Stimulated activated CD8-positive, alpha-beta memory T cell treated with anti-CD3 and anti-CD28 coated beads, Interleukin-15, amount 100 ng/mL, for 48 hours (primary cell): ENCODE measurements at places on chromosomes 7 and 10.

DNA sequence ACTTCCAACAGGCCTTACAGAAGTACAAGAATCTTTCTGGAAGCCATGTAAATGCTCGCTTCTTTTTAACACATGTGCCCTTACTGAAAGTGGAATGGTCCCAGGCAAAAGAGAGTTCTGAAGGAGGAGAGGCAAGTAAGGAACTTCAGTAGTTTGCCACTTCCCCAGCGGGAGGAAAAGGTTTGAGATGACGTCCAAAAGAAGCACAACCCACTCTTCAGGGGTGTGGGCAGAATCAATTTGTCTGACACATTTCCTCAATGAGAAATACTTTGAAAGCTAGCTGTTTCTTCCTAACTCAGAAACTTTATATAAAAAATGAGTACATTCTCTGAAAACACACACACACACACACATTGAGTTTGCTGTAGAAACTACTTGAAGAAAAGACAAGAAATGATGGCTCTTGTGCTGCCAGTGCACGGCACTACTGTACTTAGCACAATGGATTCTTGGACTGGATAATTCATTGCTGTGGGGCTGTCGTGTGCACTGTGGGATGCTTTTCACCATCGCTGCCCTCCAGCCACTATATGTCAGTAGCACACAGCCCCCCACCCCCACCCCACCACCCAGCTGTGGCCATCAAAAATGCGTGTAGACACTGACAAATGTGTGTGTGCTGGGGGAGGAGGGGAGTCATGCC is 183.0 kb downstream of the SRPK2 start:
- peak; percentile 11 for DNase-seq

DNA sequence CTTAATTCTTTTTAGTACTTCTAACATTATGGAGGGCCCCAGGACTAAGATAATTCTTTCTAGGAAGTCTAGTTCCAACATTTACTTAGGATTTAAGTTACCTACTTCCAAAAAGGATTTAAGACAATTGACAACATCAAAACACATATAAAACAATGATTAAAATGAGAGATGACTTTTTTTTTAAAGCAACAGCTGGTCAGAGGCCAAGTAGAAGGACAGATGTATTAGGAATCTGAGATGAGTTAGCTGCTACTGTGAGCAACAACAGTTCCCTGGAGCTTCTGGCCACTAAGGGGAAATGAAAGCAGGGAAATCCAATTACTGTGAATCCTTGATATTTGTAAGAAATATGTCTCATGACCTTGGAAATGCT is 222.3 kb downstream of the PHTF2 start:
- DNase-seq: no peak

DNA sequence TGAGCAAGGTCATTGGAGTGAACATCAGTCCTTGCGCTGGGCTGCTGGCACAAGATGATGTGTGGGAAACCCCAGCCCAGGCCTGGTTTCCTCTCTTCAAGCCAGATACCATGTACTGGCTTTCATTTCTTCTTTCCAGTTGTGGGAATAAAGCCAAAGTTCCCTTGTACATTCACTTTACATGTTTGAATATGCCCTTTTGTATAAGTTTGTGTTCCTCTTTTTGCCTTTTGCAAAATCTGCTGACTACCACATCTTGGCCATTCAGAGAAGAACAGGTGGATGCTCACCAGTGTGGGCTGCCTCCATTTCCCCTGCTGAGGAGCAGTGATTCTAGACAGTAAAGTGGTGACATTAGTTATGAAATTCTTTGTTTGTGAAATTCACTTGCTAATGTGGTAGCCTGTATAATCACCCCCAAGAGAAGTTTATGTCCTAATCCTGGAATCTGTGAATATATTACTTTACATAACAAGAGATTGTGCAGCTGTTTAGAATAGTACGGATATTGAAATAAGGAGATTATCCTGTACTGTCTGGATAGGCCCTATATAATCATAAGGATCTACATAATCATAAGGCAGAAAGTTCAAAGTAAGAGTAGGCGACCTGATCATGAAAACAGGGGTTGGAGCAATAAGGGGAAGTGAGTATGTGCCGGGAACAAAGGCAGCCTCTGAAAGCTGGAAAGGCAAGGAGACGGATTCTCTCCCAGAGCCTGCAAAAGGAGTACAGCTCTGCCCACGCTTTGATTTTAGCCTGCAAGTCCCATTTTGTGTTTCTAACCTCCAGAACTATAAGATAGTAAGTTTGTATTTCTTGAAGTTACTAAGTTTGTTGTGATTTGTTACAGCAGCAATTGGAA is 18.8 kb upstream of the AOAH start:
- no peak for DNase-seq

- no peak for DNase-seq
Measured at GRCh38 chr7:107564553-107565298, 955 bp downstream of the DUS4L start.

DNA sequence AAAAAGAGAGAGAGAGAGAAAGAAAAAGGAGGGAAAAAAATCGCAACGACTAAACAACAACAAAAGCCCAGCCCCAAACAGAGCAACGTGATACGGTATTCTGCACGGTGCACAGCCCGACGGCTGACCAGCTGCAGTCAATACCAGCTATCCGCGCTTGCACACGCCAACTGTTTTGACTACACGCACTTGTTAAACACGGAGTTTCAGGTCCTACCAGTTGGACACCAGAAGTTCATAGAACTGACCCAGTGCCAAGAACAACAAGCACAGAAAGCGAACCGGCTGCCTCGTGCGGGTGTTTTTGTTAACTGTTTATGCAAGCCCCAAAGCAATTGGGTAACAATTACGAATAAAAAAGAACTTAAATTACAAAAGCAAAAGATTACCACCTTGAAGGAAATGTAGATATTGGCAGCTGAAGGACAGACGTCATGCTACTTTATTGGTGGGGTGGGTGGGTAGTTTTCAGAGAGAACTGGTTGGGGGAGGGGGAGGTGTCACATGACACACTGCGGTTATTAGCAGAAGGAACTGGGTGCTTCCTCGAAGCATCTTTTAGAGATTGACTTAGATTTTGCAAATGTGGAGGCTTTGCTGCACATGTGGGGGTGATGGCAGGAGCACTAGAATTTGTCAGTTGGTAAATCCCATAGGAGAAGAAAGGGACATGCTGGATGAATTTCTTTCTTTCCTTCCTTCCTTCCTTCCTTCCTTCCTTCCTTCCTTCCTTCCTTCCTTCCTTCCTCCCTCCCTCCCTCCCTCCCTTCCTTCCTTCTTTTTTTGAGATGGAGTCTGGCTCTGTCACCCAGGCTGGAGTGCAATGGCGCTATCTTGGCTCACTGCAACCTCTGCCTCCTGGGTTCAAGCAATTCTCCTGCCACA is 110.6 kb upstream of the EFCAB10 start:
- DNase-seq: no peak

DNA sequence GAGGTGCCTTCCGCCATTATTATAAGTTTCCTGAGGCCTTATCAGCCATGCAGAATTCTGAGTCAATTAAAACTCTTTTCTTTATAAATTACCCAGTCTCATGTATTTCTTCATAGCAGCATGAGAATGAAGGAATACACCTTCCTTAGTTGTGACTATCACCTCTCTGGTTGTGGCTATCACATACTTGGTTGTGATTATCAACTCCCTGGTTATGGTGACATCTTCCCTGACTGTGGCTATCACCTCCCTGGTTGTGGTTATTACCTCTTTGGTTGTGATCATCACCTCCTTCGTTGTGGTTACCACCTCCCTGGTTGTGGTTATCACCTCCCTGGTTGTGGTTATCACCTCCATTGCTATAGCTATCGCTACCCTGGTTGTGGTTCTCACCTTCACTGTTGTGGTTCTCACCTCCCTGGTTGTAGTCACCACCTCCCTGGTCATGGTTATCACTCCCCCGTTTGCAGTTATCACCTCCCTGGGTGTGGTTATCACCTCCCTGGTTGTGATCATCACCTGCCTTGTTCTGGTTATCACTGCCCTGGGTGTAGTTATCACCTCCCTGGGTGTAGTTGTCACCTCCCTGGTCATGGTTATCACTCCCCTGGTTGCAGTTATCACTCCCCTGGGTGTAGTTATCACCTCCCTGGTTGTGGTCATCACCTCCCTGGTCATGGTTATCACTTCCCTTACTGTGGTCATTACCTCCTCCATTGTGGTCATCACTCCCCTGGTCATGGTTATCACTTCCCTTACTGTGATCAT is 105.9 kb downstream of the GPR26 start:
- DNase-seq: no peak

DNA sequence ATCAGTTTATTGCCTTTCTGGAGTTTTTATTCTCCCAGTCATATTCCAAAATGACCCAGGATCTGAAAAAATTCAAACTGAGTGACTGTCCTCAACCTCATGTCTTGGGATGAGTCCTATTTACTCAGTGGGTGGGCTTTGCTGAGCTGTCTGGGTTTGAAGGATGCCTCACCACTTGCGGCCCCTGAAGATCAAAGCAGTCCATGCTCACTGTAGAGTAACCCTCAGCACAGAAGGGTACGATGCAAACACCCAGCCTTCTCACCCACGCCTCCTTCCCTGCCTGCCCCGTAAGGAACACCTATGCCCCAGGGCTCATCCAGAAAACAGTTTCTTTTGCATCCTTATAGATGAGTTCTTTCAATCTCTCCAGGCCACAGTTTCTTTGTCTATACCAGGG is 42.2 kb upstream of the GRB10 start:
- DNase-seq: no peak

DNA sequence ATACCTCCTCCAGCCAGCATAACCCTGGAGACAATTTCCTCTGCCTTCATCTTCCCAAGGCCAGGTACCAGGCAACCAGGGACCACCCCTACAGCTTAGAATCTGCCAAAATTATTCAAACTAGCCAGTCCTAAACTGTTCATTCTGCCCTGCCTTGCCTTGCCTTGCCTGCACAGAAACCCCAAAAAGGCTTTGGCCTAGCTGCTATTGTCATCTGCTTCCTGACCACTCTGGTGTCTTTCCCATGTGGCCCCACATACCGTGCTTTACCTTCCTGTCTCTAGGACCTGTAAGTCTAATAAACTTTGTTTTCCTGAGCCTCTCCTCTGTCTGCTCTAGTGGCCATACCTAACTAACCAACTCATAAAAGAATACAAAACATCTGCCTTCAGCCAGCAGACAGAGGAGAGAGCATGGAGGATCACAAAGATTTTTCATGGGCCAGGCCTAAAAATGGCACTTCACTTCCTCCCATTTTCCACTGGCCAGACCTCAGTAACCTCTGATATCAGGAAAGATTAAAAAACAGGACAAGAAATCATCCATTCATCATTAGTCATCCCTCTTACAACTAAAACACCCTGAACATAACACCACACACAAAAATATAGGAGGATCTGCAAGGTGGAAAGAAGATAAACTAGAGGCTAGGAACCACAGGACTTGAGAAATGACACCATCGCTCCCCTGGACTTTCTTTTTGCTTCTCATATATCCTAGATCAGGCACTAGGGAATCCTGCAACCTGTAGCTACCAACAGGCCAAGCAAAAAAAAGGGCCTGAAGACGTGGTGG is 51.5 kb downstream of the IMMP2L start:
- DNase-seq: no peak

DNA sequence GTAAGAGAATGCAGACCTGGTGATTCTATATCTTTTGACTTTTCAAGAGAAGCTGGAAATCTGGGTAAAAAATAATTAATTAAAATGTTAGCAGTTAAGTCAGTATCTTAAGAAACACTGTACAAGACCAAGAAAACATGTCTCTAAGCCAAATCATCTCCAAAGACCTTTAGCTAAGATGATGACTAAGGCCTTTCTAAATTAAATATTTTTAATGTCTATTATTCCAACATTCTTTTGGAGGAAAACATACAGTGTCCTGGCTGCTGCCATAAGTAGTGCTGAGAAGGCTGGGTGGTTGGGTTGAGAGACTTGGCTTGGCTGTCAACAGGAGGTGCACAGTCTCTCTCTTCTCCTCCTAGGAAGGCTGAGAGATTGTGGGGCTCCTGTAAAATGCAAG is 20.3 kb downstream of the STARD3NL start:
- no peak for DNase-seq

GRCh38 chr10:49831352-49832035 is 69.4 kb upstream of the OGDHL start:
- DNase-seq: no peak

DNA sequence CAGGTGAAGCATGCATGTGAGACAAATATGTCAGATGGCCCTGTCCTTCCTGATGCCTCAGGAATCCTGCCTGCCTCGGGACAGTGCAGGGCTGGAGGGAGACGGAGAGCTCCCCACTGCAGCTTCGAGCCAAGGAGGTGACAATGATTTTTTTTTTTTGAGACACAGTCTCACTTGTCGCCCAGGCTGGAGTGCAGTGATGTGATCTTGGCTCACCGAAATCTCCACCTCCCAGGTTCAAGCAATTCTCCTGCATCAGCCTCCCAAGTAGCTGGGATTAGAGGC is 68.8 kb downstream of the OAT start:
- no peak for DNase-seq

- no peak for DNase-seq
Measured at GRCh38 chr10:26367771-26368170, 70.4 kb upstream of the APBB1IP start.

DNA sequence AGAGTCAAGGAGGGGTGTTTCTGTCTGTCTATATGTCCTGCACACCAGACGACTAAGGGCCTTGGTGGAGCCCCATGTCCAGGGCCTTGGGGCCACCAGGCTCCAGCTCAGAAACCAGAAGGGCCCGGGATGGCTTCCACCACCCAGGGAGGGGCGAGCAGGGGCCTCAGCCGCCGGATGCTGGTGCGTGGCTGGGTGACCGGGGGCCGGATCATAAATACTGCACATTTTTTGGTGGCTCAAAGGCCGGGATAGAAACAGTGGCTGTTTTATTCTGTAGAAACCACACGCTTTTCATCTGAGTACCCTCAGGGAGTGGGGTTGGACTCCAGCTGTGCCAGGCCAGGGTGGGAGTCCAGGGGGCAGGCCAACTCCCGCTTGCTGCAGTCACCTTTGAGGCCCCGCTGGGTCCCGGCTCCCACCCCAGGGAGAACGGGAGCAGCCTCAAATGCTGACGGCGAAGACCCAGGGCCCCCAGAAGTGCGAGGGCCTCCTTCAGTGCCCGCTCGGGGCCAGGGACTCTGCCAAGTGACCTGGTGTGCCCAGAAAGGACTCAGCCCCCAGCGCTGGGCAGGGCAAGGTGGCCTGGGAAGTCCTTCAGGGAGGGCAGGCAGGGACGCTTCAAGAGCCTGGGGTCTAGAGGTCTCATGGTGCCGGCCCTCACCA is 28.2 kb downstream of the PDGFA start:
- DNase-seq: no peak

DNA sequence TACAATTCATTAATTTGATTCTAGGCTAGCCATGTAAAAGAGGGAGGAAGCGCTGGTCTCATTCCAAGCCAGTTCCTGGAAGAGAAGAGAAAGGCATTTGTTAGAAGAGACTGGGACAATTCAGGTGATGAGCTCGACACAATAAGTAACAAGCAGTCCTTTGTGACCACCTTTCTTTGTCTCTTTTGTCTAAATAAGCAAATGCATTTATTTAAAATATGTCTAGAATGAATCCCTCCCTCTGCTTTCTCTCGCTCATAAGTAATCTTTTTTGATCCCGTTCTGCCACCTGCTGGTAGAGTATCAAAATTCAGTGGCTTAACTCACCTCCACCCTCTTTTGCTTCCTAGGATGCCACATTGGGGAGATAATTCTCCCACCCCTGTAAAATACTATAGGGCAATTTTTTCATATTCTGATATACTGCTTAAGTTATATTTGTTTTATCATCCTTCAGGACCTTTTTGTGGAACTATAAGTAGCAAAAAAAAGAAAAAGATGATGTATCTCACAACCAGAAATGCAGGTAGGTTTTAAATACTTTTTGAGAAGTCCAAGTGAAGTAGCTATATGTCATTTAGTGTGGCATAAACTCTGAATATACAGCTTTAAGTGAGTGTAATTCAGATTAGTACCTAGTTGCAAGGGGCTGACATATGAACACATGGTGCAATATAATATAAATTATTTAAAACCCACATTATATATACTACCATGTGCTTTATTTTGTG is 91.5 kb downstream of the GSDME start:
- peak; percentile 9 for DNase-seq
